ENCODE measurements at places on chromosomes 2 and 18.

GRCh38 chr2:154375579-154375931 is 322.9 kb upstream of the KCNJ3 start:
- H3K36me3 ChIP-seq = no peaks in the 10 kb centered on the region
- no peaks in the 10 kb centered on the region for H3K4me1 ChIP-seq
- no peak overlapping the region for H3K27ac ChIP-seq

- H3K36me3 ChIP-seq = no peaks in the 10 kb centered on the region
- H3K4me3 ChIP-seq = no peak overlapping the region
- no peak overlapping the region for H3K27ac ChIP-seq
- no peaks in the 10 kb centered on the region for H3K27me3 ChIP-seq
- DNase-seq = no peak
Observed at GRCh38 chr2:105750735-105751134, 6.0 kb downstream of the NCK2 start.

- H3K36me3 ChIP-seq = no peaks in the 10 kb centered on the region
- no peak for DNase-seq
- no peaks in the 10 kb centered on the region for H3K4me1 ChIP-seq
- no peak overlapping the region for H3K4me3 ChIP-seq
- no peaks in the 10 kb centered on the region for H3K27me3 ChIP-seq
- peak overlapping the region; percentile 31 for H3K27ac ChIP-seq
Observed at GRCh38 chr2:162123806-162124758, 28.0 kb downstream of the GCG start.

DNA sequence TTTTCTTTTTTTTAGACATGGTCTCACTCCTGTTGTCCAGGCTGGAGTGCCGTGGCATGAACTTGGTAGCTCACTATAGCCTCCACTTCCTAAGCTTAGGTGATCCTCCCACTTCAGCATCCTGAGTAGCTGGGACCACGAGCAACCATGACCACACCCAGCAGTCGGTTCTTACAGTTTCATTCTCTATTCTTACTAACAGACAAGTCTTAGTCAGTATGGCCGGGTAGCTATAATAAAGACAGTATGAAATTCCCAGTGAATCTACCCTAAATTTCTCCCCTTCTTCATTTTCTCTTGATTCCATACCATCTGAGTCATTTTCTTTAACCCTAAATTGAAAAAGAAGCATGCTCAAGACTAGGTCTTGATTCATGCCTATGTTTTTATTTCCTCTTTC is 775.3 kb upstream of the NRXN1 start:
- H3K4me3 ChIP-seq = no peak overlapping the region
- H3K27me3 ChIP-seq = no peaks in the 10 kb centered on the region
- no peaks in the 10 kb centered on the region for H3K4me1 ChIP-seq
- H3K27ac ChIP-seq = no peak overlapping the region

GRCh38 chr2:6653281-6653750 is 212.4 kb downstream of the CMPK2 start:
- DNase-seq = no peak
- H3K27ac ChIP-seq = no peak overlapping the region
- no peaks in the 10 kb centered on the region for H3K36me3 ChIP-seq
- no peaks in the 10 kb centered on the region for H3K4me1 ChIP-seq
- H3K27me3 ChIP-seq = no peaks in the 10 kb centered on the region

GRCh38 chr2:218166791-218167190 is at the start of gene CXCR1:
Gene CXCR1, minus strand, starts transcription at chr2:218166962. Its CDS starts 1,751 bp downstream, at chr2:218165211.
- no peaks in the 10 kb centered on the region for H3K36me3 ChIP-seq
- no peaks in the 10 kb centered on the region for H3K27me3 ChIP-seq
- no peak within 1 kb of the TSS for H3K27ac ChIP-seq
- no peak within 1 kb of the TSS for H3K4me3 ChIP-seq
- no peaks in the 10 kb centered on the region for H3K4me1 ChIP-seq
- no peak for DNase-seq

GRCh38 chr2:101310090-101310833 is 1.8 kb upstream of the RNF149 start:
- no peaks in the 10 kb centered on the region for H3K27me3 ChIP-seq
- no peaks in the 10 kb centered on the region for H3K36me3 ChIP-seq
- peaks cover 6% of the 10 kb centered on the region for H3K4me1 ChIP-seq
- peak overlapping the region; percentile 4 for H3K27ac ChIP-seq

DNA sequence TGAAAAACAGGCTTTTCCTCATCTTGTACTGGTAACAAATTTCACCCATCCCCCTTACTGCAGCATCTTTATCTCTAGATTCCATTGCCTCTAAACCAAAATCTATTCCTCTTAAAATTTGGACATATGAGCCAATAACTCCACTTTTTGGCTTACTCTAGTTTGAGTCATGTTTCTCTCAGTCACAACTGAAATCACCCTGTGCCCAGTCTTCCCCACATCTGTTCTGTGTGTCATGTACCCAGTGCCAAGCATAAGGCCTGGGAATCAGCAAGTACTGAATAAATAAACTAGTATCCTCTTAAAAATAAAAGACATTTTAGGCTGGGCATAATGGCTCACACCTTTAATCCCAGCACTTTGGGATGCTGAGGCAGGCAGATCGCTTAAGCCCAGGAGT is 20.8 kb upstream of the CHN1 start:
- peaks cover 3% of the 10 kb centered on the region for H3K4me1 ChIP-seq
- no peaks in the 10 kb centered on the region for H3K36me3 ChIP-seq
- H3K4me3 ChIP-seq = no peak overlapping the region
- no peak for DNase-seq

DNA sequence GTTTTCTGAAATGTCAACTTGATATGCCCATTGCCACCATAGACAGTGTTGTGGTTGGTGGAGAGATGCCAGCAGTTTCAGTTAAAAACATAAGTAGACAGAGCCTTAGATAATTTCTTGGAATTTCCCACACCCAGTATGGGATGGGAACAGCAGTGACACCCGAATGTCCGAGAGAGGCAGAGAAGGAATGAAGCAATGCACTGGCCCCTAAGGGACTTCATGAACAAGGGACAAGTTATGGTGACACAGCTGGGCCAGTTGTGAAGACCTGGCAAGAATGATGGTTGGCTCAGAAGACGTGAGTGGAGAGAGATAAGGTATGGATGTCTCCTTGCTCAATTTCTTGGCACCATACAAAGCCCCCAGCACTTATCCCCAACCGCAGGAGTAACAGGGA is 165.2 kb upstream of the APCDD1 start:
- H3K36me3 ChIP-seq = no peaks in the 10 kb centered on the region
- H3K27ac ChIP-seq = no peak overlapping the region
- no peak overlapping the region for H3K4me3 ChIP-seq

DNA sequence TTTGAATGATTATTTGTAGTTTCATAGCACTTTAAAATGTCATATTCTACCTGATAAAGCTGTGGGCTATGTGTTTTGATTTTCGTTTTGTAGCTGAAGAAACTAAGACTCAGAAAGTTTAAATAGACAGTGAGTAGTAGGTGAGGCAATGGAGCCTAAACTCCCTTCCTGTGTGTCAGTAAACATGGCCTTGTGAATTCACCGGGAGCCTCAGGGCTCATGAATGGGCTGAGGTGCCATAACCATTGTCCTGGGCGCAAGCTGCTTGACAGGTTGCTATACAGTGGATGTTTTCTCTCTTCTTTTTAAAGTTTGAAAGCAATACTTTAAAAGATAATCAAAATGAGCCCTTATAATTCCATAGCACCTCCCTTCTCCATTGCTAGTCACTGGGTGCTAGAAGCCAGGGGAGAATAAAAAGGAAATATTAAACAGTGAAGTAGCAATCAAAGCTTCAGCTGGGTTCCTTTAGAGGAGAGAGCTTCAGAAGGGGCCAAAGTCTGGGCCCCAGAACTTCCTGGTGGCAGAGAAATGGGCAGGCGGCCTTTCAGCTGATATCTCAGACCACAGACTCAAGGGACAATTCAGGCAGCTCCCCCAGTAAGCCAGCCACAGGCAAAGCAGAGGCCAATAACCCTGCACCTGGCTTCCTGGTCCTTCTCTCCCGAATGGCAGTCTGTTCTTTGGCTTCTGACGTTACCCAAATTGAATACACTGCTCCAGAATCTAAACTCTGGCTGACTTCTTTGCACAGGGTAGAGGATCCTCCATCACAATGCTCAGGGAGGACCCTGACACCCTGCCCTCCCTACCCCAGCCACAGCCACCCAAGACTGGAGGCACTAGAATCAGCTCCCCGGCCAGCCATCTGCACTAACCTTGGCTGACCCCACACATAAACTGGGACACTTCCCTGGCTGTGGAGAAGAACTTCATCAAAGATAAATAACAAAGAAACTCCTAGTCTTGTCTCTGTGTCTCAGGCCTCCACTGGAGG is 51.8 kb upstream of the NPAS2 start:
- H3K4me3 ChIP-seq = no peak overlapping the region
- no peaks in the 10 kb centered on the region for H3K36me3 ChIP-seq
- no peak for DNase-seq
- no peaks in the 10 kb centered on the region for H3K4me1 ChIP-seq

DNA sequence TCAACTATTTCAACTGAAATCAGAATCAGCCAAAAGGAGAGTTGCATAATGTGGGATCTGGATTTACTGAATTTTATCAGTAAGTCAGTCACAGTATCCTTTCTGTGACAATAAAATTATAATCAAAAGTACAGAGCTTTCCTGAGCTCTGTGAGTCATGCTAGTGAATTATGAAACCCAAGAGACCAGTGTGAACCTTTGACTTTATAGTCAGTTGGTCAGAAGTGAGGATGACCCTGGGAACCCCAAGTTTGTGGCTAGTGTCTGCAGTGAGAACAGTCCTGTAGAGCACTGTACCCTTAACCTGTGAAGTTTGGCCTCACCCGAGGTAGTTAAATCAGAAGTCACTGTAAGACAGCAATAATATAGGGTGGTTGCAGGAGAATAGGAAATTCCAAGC is 381.7 kb downstream of the CDH19 start:
- no peak overlapping the region for H3K4me3 ChIP-seq
- no peaks in the 10 kb centered on the region for H3K4me1 ChIP-seq
- no peaks in the 10 kb centered on the region for H3K27me3 ChIP-seq
- no peaks in the 10 kb centered on the region for H3K36me3 ChIP-seq
- no peak for DNase-seq

GRCh38 chr2:160565099-160565845 is 71.7 kb upstream of the RBMS1 start:
- DNase-seq = no peak
- H3K27me3 ChIP-seq = no peaks in the 10 kb centered on the region
- no peaks in the 10 kb centered on the region for H3K36me3 ChIP-seq
- H3K27ac ChIP-seq = no peak overlapping the region

DNA sequence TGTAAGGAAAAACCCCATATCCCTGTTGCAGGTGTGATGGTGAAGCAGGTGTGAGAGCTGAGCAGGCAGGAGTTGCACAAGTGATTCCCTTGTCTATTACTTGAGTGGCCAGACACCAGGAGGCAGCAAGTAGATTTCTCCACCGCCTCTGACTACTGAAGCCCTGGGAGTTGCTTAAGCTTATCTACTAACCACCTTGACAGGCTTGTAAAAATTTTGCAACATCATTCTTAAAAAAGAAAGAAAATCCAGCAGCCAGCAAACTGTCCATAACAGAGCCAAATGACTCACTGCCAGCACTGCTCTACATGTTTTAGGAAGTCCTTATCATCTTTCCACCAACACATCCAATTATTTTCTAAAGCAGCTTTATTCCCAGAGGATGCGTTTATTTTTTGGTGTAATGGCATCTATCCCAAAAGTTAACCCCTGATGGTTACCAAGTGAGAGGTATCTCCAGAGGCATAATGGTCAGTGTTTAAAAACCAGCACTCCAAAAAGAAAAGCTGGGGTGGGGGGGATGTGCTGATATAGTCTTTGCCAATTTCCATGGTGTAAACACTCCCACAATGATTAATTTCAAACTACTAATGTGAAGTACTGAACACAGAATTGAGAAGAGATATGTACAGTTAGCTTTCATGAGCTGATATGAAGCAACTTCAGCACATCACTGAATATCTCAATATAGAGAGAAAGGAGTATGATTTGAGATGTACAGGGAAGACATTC is 16.3 kb upstream of the GPR39 start:
- no peaks in the 10 kb centered on the region for H3K27me3 ChIP-seq
- no peak for DNase-seq
- H3K36me3 ChIP-seq = no peaks in the 10 kb centered on the region
- H3K4me3 ChIP-seq = no peak overlapping the region
- H3K4me1 ChIP-seq = no peaks in the 10 kb centered on the region

DNA sequence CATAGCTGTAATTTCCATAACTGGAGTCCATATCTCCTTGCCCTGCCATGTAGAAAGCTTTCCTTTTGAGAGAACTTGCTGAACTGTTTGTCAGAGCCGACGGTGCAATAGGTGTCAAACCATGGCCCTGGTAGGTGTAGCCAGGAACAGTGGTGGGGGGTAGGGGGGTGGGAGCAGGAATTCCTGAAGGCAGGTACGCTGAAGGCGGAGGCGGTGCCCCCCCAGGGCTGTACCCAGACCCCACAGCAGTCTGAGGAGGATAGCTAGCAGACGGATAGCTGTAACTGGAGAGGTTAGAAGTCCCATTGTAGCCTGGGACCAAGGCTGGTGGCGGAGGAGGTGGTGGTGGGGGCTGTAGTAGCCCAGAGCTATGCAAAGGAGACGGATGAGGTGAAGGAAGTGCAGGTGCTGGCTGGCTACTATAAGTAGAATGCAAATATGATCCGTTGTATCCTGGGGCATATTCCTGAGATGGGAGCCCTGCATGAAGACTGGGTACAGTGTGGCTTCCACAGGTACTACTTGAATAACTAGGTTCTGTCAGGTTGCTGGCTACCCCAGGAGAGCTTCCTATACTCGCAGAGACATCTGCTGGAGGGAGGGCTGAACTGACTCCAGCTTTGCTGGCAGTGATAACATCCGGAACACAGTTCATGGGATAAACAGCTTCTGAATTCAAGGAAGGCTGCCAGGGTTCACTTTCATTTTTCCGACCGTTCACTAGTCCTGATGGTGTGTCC is 124.8 kb downstream of the FIGN start:
- no peaks in the 10 kb centered on the region for H3K36me3 ChIP-seq
- no peak overlapping the region for H3K4me3 ChIP-seq
- DNase-seq = no peak

- no peak overlapping the region for H3K27ac ChIP-seq
- H3K4me3 ChIP-seq = no peak overlapping the region
- H3K4me1 ChIP-seq = no peaks in the 10 kb centered on the region
- no peaks in the 10 kb centered on the region for H3K27me3 ChIP-seq
Observed at GRCh38 chr2:139155991-139156390, 375.8 kb upstream of the NXPH2 start.

GRCh38 chr2:98552499-98553179 is 55.7 kb downstream of the COA5 start:
- H3K36me3 ChIP-seq = peaks cover 20% of the 10 kb centered on the region
- H3K27ac ChIP-seq = no peak overlapping the region
- H3K27me3 ChIP-seq = no peaks in the 10 kb centered on the region
- no peak overlapping the region for H3K4me3 ChIP-seq
- DNase-seq = no peak
